ENCODE measurements at places on chromosomes 1 and 21.

GRCh38 chr1:109365642-109366204 lies 32.0 kb downstream of the SORT1 start:
- no peak for DNase-seq

DNA sequence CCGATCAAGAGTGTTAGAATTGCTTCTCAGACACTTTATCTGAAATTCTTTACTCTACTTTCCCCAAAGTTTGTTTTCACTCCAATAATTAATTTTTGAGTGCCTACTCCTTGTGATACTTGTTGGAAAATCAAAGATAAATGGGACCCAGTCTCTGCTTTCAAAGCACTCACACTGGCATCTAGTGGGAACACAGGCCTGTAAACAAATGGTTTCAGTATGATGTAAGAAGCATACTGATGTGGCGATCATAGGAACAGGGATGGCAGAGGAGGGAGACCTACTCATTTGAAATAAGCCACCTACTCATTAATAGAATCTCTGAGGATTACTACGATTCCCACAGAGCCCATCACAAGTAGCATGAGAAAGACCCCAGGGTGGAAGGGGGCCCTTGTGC lies 273.7 kb upstream of the ST6GALNAC5 start:
- DNase-seq: no peak

DNA sequence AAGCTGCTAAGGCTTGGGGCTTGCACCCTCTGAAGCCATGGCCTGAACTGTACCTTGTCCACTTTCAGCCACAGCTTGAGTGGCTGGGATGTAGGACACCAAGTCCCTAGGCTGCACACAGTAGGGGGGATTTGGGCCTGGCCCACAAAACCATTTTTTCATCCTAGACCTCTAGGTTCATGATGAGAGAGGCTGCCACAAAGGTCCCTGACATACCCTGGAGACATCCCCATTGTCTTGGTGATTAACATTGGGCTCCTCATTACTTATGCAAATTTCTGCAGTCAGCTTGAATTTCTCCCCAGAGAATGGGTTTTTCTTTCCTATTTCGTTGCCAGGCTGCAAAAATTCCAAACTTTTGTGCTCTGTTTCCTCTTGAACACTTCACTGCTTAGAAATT lies 26.3 kb upstream of the CHODL start:
- no peak for DNase-seq

GRCh38 chr1:193025218-193025617 lies 33.9 kb downstream of the UCHL5 start:
- no peak for DNase-seq

GRCh38 chr1:70719154-70719553 lies 308.1 kb downstream of the CTH start:
- no peak for DNase-seq

DNA sequence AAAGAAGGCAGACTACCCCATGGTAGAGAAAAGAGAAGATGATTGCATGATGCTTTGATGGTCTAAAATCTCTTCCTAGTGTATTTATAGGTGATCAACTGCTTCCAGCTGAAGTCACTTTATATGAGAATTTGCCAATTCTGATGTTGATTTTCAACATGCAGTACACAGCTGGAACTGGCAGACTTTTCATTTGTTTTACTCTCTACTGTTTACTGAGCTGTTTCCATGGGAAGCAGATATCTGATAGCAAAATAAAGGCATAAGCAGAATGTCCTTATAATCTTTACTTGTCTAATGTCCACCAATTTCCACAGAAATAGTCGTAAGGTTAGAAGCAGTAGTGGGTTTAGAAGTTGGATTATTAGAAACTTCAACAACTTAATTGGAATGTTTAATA lies 74.9 kb downstream of the SYDE2 start:
- DNase-seq: no peak

- DNase-seq: no peak
Observed at GRCh38 chr1:158969166-158969565, 37.8 kb downstream of the PYHIN1 start.

DNA sequence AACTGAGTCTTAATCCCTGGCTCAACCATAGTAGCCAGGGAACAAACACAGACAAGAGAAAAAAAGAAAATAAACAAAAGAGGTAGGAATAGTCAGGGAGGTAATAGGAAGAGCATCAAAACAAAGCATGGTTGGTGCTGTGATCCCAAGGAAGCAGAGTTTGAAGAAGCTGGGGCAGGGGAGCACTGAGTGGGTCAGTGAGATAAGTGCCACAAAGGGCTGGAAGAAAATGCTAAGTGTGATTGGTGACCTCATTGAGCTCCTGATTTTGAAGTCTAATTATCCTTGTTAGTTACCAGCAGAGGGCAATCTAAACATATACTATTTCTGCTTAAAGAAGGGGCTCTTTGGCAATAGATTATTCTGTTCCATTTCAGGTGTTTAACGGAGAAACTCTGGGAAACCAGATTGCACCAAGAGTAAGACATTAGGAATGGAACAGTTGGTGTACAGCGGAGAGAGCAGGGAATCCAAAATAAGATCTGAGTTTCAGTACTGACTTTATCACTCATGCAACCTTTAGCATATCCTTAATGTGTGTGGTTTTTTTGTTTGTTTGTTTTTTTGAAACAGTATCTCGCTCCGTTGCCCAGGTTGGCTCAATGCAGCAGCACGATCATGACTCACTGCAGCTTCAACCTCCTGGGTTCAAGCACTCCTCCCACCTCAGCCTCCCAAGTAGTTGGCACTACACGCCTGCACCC lies 30.7 kb upstream of the KIAA1614 start:
- no peak for DNase-seq

- DNase-seq: peak; percentile 66
Observed at GRCh38 chr1:36134505-36135329, 9.7 kb upstream of the COL8A2 start.

DNA sequence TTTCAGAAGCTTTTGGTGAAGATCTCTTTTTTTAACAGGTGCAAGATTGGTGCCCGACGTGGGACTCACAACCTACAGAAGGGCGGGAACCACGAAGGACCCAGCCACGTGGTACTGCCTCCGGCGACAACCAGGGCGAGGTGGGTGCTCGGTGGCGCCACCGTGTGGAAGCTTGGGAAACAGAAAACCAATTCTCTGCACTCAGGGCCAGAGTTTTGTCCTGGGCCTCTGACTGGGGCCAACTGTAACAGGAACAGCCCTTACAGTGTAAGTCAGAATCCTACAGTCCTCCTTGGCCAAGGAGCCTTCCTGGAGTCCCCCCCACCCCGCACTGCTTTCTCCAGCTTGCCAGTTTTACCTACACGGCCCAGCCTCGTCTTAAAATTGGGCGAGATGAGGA lies 11.6 kb upstream of the S100A7A start:
- no peak for DNase-seq

DNA sequence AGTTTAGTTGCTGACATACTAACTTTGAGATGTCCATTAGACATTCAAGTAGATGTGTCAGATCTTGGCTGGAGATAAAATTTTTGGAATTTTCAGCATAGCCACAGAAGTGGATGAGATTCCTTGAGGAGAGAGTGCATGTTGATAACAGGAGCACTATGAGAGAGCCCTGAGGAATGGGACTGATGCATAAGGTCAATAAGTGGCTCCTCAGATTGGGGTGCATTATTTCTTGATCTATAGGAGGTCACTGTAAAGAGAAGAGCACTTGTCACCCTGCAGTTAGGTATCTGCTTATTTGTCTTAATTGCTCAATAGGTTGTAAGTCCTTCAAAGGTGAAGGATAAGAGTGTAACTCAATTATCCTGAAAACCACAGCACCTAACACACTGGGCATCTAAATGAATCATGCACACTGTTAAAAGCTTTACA lies 52.0 kb upstream of the TACSTD2 start:
- DNase-seq: no peak

- no peak for DNase-seq
Observed at GRCh38 chr1:34037109-34037508, 127.9 kb downstream of the CSMD2 start.

DNA sequence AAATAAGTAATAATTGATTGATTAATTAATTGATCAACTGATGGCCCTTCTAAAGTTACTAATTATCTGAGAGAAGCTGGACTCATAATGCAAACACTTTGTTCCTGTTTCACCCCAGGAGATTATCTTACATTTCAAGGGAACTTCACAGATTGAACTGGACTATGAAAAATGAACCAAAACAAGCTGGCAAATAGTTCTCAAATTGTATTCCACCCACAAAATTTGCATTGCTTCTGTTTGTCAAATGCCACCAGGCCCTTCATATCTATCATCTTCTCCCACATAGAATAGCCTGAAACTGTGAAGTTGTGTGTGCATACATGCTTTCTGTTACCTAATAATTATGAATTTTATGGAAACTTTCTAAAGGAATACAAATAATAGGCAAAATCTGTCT lies 104.0 kb downstream of the ZNF281 start:
- no peak for DNase-seq

DNA sequence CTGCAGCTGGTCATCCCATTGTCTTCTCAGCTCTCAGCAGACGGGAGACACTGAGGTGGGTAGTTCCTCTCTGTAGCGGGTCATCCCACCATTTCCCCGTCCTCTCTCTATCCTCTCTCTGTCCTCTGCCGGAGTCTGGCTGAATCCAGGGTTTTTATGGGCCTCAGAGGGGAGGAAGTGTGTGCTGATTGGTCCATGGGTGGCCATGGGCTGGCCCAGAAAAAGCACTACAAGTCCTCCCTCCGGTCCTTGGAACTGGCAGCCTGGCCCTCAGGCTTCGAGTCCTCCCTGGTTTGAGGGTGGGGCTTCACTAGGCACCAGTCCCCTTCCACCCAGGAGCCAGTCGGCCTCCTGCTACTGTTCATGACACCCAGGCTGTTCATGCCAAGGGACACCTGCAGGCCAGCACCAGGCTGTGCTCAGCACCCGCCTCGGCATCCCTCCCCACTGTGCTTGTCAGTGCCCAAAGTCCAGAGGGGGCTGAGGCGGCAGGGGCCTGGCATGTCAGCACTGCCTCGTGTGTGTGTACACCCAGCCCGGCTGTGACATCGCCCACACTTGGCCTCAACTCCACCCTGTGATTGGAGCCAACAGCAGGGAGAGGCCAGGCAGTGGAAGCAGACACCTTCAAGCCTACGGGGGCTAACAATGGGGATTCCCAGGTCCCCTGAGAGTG lies 23.0 kb upstream of the LRRC8C start:
- DNase-seq: peak; percentile 53

GRCh38 chr1:18575620-18576019 lies 55.0 kb upstream of the PAX7 start:
- DNase-seq: peak; percentile 47

- DNase-seq: no peak
Observed at GRCh38 chr1:96840396-96840795, 118.8 kb downstream of the PTBP2 start.

DNA sequence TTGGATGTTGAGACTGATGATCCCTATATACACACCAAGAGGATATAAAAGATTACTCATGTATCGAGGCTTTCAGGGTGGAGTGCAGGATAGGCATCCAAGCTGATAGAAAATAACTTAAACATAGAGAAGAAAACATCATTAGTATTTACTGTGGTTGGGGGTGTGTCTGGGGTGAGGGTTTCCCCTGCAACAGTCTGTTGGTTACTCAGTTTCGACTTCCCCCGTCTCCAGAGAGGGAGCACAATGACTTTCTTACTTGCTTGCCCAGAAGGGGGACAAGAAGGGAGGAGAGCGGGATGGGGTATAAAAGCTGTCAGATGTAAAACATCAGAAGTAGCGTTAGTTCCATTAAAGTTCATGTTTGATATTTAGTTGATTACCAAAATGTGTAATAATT lies 717.4 kb upstream of the ZP4 start:
- no peak for DNase-seq

DNA sequence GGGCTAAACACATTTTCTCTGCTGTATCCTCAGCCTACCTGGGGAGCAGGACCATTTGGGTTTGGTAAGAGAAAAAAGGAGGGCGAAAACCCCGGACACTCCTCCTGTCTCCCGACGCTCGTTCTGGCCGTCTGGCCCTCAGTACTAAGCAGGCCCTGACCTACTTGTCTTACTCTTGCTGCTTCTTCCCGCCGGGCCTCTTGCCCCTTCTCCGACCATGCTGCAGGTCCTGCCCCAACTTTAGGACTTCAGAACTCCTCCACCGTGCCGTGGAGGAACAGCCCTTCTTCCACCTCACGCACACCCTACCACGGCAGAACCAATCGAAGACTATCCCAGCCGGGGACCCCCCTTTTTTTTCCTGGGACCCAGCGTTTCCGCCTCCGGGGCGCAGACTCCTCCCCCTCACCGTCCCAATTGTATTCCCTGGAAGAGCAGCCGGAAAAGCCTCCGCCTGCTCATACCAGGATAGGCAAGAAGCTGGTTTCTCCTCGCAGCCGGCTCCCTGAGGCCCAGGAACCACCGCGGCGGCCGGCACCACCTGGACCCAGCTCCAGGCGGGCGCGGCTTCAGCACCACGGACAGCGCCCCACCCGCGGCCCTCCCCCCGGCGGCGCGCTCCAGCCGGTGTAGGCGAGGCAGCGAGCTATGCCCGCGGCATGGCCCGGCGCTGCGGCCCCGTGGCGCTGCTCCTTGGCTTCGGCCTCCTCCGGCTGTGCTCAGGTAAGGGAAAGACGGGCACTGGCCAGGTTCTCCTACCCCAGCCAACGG lies at the start of gene CHRNB2:
TSS of gene CHRNB2 (plus strand) at position 393 of the 771 bp plus-strand sequence. CDS start at position 660, 267 bp downstream.
- peak; percentile 64 for DNase-seq

- DNase-seq: no peak
Observed at GRCh38 chr1:156151093-156151688, 2.2 kb upstream of the SEMA4A start.

GRCh38 chr1:215650446-215651149 lies 83.5 kb downstream of the KCTD3 start:
- no peak for DNase-seq

DNA sequence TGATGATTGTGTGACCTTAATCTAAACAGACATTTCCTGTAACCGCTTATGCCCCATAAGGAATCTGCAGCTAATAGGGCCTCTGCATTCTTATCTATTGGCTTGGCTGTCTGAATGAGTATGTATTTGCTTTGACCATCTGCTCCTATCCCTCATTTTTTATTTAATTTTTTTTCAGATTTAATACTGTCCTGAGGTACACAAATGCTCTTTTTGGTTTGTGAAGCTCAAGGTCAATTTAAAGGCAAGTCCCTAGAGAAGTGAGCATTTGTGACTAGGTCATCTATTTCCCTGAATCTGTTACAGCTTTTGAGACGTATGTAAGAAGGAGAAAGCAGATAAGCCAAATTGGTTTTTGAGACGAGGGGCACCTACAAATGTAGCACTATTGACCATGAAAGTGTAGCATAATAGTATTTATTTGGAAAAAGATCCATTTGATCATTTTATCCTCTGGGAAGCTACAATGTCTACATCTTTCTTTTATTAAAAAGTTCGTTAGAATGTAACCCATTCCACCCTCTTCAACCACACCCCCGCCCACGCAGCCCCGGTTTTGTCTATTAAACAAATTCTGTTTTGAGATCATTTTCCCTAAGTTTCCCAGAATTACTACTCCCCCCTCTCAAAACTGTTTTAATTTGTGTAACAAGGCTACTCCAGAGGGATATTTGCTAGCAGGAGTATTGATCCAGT lies 69.2 kb upstream of the HSPA13 start:
- no peak for DNase-seq

GRCh38 chr1:118960026-118960561 lies 28.0 kb downstream of the TBX15 start:
- no peak for DNase-seq

GRCh38 chr1:215679231-215679630 lies 112.1 kb downstream of the KCTD3 start:
- no peak for DNase-seq

- DNase-seq: no peak
Observed at GRCh38 chr1:16145030-16145661, 10.7 kb downstream of the EPHA2 start.
